ENCODE measurements at places on chromosomes 3 and 15.
A peak's percentile ranks its signal among the peaks of the same experiment; 100 is the strongest.

DNA sequence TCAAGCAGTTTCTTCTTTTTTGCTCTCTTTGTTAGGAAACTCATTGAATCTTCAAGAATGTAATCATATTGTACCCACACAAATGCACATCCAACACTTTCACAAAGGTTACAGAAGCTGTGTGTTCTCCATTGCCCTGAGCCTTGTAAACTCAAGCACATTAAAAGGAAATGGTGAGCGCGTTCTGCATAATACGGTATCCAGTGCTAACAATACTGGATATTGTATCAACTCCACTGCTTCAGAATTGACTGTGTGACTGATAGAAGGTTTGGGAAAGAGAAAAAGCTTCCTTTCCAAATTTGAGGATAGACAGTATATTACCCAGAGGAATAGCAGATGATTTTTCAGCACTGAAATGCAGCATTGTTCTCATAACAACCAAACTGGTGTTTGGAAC, 268.9 kb upstream of the RBMS3 start:
- no peak for DNase-seq

- DNase-seq = no peak
Observed at GRCh38 chr15:56086566-56086965, 93.2 kb upstream of the NEDD4 start.

DNA sequence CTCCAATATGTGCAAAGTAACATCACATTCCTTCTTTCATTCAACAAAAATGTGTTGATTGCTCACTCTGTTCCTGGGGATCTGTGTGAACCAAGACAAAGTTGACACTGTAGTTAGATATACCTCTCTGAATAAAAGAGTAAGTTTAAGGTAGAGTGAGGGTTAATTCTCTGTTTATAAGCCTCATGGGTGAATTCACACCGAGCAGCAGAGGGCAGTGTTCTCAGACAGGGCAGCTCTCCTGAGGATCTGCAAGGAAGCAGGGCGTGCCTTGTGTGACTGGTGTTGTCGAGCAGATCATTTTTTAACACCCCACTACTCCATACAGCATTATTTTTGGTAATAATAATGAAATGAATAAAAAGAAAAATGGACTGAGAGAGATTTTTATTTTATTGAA, 34.4 kb downstream of the PAQR9 start:
- DNase-seq = no peak

GRCh38 chr15:41498657-41499056, 5.0 kb downstream of the ITPKA start:
- DNase-seq = no peak

GRCh38 chr15:84982301-84982920, 755 bp downstream of the PDE8A start:
- peak; percentile 18 for DNase-seq

DNA sequence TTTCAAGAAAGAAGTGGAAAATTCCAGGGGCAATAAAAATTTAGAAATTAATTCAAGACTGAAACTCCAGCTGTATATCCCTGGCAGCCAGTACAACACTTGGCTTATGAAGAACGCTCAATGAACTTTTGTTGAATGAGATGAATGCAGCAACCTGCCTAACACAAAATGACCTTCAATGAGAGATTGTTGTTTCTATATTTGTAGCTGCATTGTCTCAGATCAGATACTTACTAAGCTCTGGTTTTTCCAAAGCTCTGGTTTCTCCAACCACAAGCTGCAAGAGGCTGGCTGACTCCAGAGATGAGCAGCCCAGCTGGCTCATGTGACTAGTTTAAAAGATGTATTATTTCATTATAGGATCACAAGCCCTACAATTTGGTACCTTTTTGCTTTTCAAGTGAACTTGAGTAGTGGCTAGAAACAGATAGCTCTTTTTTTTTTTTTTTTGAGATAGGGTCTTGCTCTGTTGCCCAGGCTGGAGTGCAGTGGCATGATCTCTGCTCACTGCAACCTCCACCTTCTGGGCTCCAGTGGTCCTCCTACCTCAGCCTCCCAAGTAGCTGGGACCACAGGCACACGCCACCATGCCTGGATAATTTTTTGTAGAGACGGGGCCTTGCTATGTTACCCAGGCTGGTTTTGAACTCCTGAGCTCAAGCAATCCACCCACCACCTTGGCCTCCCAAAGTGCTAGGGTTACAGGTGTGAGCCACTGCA, 57.4 kb downstream of the UMPS start:
- DNase-seq = no peak

GRCh38 chr3:58534592-58535494, 2.1 kb downstream of the ACOX2 start:
- DNase-seq = no peak

DNA sequence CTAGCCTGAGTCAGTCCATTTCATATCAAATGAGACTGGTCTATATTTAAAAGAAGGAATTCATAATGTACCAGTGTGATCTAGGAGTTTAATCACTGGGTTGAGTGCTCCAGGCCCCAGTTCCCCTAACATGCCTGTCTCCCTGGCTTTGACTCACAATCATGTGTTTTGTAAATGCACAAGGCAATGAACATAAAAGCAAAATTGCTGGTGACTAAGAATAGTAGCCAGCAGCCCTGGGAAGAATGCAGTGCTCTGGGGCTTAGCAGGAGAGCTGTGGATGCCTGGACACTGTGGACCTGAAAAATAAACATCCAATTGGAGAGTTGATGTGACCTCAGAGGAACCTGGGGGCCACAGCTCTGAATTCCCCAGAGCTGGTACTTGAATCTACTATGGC, 50.3 kb downstream of the SYNPR start:
- DNase-seq = no peak

DNA sequence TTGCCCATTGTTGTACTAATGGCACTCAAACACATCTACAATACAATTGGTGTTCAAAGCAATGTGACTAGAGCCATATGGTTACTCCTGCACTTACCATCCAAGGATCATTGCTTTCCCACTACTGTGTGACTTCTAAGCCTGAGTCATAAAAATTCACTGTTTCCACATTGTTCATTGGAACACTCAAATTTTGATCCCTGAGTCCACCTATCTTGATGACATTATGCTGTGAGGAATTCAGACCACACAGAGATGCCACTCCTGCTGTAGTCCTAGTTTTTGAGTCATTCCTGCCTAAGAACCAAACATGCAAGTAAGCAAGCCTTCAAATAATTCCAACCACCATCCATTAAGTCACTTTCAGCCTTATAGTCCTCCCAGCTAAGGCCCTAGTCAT, 176.2 kb downstream of the EFHB start:
- no peak for DNase-seq

GRCh38 chr15:78063217-78063616, 14.3 kb downstream of the TBC1D2B start:
- no peak for DNase-seq

DNA sequence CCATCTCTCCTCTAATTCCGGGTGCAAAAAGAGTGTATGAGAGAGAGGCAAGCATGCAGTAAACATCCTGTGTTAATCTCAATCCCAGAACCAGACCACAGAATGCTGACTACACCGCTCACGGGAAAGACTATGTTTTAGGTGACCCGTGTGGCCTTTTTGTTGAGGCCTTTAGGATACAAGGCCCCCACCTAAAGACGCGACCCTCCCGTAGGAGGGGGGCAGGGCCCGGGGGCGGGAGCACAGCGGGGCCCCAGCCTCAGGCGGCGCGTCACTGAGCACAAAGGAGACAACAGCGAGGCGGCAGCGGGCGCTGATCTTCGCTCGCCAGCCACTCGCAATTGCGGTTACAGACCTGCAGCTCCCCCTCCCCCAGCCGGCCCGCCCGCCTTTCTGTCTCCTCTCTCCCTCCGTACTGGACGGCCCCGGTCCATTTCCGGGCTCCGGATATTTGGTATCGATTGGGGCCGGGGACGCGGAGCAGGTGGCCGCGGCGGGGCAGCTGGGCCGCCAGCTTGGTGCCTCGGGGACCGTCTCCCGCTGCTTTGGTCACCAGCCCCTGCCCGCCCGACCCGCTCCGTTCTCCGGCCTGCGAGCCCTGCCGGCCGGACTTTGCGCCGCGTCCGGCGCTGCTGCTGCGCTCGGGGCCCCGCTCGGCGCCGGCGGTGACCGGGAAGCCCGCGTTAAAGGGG, at the start of gene CCDC50:
Gene CCDC50 (plus strand): TSS at position 433 of the 692 bp plus-strand sequence. CDS start 281 bp downstream, outside the sequence.
- peak; percentile 76 for DNase-seq
